RCC 7860 (cell line): ENCODE measurements at places on chromosomes 1 and 21.

DNA sequence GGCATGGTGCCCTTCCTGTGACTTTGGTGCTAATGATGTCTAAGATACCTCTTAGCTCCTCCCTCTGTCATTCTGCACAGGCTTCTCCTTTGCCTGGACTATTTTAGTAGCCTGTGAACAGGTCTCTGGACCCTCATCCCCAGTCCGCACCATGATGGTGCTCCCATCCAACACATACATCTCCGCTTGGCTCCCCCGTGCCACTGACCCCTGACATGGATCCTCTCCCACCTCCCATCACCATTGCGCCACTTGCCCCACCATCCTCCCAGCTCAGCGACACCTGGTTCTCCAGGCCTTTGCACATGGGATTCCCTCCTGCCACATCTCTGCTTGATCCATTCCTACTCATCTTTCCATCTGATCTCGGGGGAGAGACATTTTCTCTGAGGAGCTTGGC, 33.9 kb downstream of the RUNX3 start:
- no peak for DNase-seq

DNA sequence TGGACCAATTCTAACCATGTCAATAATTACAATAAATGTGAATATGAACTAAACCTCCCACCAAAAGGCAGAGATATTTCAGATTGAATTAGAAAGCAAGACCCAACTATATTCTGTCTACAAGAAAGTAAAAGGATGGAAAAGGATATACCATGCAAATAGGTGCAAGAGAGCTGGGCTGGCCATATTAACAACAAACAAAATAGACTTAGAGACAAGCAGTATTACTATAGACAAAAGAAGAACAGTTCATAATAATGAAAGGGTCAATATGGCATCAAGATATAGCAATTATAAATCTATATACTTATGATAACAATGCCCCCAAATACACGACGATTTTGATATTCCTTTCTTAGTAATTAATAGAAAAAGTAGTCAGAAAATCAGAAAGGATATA, 67.3 kb upstream of the IFFO2 start:
- DNase-seq, result no peak

DNA sequence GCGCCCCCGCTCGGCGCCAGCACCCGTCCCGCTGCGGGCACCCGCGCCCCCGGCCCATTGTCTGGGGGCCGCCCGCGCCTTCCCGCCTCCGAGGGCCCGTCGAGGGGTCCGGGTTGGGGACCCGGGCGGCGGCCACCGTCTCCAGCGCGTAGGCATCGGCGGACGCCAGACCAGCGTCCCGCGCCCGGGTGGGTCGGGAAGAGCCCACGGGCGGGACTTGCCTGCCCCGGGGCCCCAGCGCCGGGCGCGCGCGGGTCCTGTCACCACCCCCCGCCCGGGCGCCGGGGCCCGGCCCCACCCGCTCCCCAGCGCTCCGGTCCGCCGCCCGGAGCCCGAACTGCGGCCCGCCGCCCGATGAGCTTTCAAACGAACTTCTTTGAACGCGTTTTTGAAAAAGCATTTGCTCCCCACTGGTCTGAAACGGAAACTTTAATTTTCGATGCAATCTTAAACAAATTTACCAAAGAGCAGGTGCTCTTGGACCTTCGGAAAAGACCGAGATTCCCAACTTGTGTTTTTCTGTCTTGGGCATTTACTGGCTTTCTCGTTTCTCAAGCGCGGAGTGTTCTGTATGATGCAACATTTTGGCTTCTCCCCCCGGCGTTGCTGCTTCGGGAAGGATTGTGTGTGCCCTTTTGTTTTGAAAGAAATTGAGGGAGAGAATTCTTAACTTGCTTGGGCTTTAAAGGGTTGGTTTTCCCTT, 615 bp downstream of the CLIC4 start:
- DNase-seq, result peak; percentile 36

DNA sequence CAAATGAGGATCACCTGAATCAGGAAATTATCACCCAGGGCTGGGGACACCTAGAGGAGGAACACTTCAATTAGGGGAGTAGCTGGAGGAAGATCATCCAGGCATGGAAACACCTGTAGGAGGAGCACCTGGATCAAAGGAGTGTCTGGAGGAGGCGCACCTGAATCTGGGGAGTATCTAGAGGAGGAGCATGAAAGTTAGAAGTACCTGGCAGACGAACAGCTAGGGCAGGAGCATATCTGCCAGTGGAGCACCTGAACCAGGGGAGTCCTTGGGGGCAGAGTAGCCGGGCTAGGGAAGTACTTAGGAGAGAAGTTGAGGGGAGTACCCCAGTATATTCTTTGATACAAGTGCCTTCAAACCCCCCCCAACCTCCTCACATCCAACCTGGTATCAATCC, 1.3 kb downstream of the C1orf210 start:
- DNase-seq, result no peak

DNA sequence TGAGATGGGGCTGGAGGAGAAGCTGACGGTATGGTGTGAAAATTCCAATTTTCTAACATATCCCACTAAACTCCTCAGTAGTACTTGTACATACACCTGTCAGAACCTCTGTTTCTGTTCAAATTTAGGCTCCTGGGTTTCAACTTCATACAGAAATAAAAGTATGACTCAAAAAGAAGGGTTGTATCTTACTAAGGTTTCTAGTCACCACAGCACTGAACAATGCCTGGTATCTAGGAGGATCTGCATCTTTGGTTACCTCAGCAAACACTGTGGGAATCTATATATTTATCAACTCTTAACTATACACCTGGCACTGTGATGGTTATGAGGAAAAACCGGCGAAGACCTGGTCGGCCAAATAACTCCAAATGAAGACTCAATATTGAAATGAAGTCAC, 13.8 kb downstream of the RBM34 start:
- no peak for DNase-seq

DNA sequence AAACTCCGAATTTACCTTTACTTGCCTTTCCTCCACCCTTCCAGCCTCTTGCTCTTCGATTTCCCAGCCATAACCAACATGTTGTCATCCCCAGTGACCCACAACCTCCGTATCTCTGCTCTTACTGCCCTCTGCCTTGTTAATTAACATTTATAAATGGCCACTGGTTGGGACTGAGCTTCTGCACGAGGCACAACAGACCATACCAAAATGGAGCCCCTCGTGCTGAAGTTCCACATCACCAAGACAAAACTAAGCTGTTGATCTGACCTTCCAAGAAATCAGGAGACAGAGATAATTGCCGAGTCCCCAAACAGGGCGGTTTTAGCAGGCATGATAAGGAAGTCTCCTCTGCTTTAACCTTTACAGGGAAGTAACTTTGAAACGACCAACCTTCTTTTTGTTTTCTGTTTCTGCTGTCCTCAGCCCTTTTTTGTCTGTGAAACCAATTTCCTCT, 71.9 kb downstream of the NMNAT2 start:
- DNase-seq, result no peak

GRCh38 chr1:160548960-160549664, 26.1 kb upstream of the SLAMF6 start:
- DNase-seq, result no peak

- DNase-seq, result no peak
These were observed 22.4 kb downstream of the MCOLN3 start for GRCh38 chr1:85025940-85026339.

DNA sequence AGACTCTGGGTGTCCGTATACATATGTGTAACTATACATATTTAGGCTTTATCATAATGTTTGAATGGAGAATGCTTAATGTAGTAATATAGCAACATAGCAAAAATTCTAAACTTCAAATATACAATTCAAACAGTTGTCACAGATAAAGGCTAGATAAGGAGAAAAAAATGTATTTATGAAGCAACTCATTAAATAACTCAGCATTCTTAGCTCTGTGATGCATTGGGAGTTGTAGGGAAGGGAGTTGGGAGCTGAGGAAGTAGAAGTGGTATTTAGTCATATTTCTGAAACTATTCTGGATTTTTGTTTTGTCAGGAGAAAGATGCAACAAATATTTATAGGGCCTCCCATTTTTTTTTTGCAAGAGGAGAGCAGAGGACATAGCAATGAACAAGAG, 197.8 kb downstream of the PBX1 start:
- no peak for DNase-seq

GRCh38 chr1:14135070-14135469, 435.1 kb downstream of the PRDM2 start:
- DNase-seq, result no peak

DNA sequence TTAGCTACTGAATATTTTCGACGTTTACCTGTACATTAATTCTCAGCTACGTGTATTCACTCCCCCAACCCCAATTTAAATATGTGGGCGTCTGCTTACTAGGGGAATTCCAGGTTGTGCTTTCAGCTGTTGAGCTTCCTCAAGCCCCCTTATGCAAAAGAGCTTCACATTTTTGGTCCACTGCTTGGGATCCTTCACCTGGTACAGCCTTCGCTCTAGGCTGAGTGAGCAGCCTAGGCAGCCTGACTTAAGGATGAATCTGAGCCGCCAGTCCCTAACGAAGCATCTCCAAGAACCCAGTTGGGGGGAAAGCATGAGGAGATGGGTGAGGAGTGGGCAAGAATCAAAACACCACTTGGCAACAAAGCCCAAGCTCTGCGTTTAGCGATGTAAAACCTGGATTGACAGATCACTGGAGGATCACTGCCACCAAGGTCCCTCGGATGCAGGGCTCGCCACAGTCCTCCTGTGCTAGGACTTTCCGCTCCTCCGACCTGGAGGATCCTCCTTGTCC, 674 bp downstream of the BCL10 start:
- DNase-seq, result no peak

- no peak for DNase-seq
These were observed 10.2 kb upstream of the HENMT1 start for GRCh38 chr1:108671143-108671542.

DNA sequence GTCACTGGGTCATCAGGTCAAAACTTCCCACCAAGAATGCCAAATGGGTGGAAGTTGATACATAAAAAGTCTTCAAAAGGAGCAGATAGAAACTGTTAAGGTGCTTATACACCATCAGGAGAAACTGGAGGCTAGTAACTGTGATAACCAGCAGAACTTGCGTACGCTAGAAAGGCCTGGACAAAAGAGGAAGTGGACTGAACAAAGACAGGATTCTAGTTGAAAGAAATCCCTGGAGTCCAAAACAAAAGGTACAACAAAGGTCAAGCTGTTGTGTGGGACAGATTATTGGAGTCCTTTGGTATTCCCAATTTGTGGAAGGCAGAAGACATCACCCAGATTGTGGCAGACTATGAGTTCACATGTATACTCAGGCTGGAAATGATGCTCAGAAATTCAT, 215.8 kb upstream of the PBX1 start:
- DNase-seq, result no peak

GRCh38 chr1:59075021-59075420, 221.9 kb upstream of the FGGY start:
- no peak for DNase-seq

DNA sequence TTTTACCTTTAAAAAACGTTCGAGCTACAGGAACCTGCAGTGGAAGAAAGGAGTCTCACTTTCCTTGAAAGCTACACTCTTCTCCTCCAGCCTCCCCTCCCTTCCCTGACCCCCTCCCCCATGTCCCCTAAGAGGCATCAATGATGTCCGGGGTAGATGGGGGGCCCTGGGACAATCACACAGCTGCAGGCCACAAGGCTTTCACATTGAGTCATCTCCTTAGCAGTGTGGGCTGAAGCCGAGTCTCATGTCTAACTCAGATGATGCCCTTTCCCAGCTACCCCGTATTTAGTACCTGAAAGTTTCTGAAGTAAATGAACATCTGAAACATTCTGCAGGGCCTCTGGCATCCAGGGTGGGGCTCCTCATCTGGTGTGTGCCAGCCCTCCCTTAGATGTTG, 6.3 kb upstream of the GPR25 start:
- no peak for DNase-seq

- DNase-seq, result no peak
These were observed 26.2 kb upstream of the HHAT start for GRCh38 chr1:210302501-210302900.

GRCh38 chr1:208499601-208500000, 255.4 kb upstream of the PLXNA2 start:
- DNase-seq, result no peak

DNA sequence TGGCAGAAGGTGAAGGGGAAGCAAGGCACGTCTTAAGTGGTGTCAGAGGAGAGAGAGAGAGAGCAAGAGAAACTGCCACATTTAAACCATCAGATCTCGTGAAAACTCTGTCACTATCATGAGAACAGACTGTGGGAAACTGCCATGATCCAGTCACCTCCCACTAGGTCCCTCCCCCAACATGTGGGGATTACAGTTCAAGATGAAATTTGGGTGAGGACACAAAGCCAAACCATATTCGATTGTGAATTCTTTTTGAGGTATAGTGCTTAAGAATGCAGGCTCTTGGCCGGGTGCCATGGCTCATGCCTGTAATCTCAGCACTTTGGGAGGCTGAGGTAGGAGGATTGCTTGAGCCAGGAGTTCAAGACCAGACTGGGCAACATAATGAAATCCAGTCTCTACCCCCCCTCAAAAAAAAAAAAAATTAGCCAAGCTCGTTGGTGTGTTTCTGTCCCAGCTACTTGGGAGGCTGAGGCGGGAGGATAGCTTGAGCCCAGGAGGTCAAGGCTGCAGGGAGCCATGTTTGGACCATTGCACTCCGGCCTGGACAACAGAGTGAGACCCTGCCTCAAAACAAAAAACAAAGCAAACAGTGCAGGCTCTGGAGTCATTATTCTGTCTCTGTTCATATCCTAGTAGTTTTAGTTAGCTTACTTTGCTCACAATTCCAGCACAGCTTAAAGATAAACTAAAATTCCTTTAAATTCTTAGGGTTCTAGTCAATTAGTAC, 6.0 kb downstream of the ZCCHC17 start:
- DNase-seq, result no peak

GRCh38 chr1:160375788-160376524, 9.1 kb downstream of the NHLH1 start:
- peak; percentile 42 for DNase-seq

- no peak for DNase-seq
These were observed 132.7 kb downstream of the UCK2 start for GRCh38 chr1:165960136-165960535.
